Ecto neural progenitor cell (in vitro differentiated cells): ENCODE measurements at places on chromosomes 12 and 14.

DNA sequence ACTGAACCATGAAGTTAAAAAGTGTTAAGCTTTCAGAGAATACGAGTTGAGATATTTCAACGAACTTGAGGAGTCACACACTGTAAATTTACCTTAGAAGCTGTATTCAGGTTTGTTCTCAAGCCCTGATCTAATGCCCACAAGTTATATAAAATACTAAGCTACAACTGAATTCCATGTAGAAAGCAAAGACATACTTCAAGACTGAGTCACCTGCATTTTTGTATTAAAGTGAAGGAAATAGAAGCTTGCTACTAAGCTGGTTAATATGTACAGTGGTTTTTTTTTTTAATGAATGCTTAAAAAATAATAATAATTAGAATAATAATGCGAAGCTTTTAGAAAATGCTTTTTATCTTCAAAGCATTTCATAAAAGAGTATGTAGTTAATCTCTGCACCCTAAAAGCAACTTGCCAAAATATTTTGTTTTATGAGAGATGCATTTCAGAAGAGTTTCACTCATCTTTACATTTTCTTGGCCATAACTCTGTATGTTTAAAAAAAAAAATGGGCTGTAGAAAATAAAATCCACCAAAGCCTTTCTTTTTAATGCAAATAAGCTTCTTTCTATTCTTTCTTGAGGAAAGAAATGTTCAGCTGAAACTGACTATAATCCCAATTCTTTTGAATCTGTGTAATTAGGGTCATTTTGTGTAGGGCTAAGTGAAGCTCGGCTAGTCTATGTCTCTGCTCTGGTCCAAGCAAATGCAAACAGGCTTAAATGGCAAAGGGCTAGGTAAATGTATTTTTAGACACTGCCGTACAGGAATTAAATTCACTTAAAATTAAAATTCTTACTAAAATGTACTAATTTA is 1047.5 kb upstream of the FLRT2 start:
- DNase-seq = no peak

DNA sequence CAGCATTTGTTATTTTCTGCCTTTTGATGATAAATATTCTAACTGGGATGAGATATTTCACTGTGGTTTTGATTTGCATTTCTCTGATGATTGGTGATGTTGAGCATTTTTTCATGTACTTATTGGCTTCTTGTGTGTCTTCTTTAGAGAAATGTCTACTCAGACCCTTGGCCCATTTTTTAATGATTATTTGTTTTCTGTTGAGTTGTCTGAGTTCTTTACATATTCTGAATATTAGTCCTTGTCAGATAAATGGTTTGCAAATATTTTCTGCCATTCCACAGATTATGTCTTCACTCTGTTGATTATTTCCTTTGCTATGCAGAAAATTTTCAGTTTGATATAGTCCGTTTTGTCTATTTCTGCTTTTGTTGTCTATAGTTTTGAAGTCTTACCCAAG is 317.0 kb downstream of the CEP128 start:
- DNase-seq = no peak

DNA sequence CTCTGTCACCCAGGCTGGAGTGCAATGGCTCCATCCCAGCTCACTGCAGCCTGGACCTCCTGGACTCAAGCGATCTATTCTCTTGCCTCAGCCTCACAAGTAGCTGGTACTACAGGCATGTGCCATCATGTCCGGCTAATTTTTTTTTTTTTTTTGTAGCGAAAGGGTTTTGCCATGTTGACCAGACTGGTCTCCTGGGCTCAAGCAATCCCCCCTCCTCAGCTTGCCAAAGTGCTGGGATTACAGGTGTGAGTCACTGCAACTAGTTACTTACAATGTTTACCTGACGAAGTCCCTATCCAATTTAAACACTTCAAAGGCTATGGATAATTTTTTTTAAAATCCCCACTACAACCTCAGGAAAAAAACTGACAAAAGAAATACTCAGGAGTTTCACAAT is 1.8 kb downstream of the KRR1 start:
- DNase-seq = no peak

GRCh38 chr14:63193236-63193635 is 11.0 kb upstream of the RHOJ start:
- no peak for DNase-seq

DNA sequence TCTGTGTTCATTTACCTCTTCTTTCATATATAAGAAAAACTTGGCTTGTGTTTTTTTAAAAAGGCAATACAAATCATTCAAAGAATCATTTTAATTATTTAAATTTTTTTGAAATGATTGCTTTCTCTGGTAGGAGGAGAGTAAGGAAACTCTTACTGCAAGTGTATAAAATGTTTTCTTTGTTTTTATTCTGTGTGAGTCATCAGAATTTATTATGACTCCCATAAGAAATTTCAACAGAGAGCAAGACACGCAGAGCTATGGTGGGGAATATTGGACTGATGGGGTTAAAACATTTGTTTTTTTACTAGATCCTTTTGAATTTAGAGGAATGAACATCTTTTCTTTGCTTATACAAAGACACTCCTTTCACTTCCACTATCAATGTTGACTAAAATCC is 119.1 kb upstream of the ATXN7L3B start:
- no peak for DNase-seq

- DNase-seq = no peak
These were observed 8.8 kb downstream of the GPR33 start for GRCh38 chr14:31479027-31479426.

DNA sequence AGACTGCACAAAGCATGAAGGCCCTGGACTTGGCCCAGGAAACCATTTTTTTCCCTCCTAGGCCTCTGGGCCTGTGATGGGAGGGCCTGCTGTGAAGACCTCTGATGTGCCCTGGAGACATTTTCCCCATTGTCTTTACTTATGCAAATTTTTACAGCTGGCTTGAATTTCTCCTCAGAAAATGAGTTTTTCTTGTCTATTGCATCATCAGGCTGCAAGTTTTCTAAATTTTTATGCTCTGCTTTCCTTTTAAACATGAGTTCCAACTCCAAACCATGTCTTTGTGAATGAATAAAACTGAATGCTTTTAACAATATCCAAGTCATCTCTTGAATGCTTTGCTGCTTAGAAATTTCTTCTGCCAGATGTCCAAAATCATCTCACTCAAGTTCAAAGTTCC is 43.7 kb upstream of the TRHDE start:
- no peak for DNase-seq

DNA sequence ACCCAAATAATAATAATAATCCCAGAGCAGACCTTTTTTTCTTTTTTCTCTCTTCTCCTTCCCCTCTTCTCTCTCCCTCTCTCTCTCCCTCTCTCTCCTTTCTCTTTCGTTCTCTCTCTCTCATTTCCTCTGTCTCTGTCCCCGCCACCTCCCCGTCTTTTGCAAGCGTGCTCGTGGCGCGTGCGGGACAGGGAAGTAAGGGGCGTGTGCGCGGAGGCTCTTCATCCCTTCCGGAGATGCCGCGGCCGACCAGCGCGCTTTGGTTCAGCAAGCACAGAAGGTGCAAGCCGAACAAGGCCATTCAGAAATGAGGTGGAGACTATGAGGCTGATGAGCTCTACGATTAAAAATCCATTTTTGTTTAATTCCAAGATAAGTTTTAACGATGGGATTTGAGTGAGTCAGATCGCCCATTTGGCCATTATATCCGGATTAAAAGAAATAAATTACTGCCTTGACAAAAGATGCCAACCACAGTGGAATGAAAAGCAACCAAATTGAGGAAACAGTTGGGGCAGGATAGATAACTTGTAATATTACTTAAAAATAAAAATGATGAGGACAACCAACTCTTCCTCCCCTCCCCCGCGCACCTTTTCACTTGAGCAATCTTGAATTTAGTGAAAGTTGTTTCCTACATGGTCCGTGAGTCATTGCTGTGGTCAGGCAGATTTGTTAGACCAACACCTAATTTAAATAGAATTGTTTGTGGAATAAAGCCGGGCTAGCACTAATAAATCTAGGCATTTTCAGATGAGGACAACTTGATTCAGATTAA is 1.2 kb upstream of the AMIGO2 start:
- peak; percentile 66 for DNase-seq

GRCh38 chr12:110458756-110459155 is 8.6 kb upstream of the ARPC3 start:
- no peak for DNase-seq

GRCh38 chr12:76006028-76006925 is 25.3 kb downstream of the PHLDA1 start:
- no peak for DNase-seq

DNA sequence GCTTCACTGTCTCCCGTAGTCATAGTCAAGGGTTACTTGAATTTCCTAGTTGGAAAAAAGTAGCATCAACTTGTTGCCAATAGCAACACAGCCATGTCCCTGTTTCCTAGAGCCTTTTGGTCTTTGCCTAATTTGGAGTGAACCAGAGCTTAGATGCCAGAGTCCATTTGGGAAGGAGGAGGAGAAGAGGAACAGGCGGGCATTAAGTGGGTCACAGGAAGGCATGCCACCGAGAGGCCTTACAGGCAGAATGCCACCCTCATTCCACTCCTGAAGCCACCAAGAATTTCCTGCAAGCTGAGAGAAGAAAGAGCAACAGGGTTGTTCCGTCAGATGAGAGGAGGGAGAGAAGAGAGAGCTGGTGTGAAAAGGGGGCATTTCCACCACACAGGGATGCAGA is 339.5 kb downstream of the DPF3 start:
- no peak for DNase-seq

DNA sequence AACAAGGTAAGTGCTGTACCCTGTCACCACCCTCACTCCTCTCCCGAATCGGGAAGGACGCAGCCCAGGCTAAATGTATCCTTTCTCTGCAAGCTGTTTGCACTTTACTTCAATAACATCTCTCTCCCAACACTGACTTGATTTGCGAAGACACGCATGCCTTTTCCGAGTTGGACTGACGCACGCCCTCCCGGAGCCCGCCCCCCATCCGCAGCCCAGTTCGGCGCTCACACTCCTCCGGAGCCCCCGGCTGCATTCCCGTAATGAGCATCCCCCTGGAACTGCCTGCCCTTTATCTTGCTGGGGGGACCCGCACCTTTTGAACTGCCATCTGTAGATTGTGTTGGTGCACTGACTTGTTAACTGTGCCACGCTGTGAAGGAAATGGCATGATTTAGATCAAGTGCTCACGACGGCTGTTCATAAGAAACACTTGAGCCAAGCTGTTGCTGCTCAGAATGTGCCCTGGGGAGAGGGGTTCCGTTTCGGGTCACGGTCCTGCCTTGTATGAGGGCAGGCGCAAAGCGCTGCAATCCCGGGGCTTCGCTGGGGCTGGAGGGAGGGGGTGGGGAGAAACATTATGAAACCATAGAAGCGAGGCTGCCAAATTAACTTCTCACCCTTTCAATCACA is 176.6 kb upstream of the CDKN3 start:
- peak; percentile 58 for DNase-seq

- DNase-seq = no peak
These were observed 8.8 kb upstream of the AMHR2 start for GRCh38 chr12:53414756-53415417.

- DNase-seq = no peak
These were observed 48.2 kb downstream of the IQSEC3 start for GRCh38 chr12:114626-115211.

- DNase-seq = no peak
These were observed 995 bp downstream of the TNFRSF1A start for GRCh38 chr12:6340745-6341416.

GRCh38 chr14:91255026-91255695 is 10.7 kb upstream of the GPR68 start:
- no peak for DNase-seq

GRCh38 chr12:70543444-70543843 is 93.8 kb downstream of the PTPRB start:
- DNase-seq = no peak

- DNase-seq = no peak
These were observed 21.8 kb downstream of the DHX37 start for GRCh38 chr12:124967016-124967739.

GRCh38 chr12:11756022-11756421 is 106.5 kb downstream of the ETV6 start:
- DNase-seq = peak; percentile 18

DNA sequence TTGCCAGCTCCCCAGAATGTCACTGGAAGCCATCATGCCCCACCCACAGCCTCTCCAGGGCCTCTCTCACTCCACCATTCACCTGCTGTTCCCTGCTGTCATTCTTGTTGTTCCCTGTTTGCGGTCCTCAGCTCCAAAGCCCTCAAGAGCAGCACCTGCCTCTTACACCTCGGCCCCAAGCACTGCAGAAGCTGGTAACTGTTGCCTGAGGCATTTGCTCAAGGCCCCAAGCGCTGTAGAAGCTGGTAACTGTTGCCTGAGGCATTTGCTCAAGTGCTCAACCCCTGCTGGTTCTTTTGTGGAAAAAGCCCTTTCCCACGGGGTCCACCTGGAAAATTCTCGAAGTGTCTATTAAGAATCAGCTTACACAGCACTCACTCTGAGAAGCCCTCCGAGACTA is 78.0 kb downstream of the ARL6IP4 start:
- no peak for DNase-seq

DNA sequence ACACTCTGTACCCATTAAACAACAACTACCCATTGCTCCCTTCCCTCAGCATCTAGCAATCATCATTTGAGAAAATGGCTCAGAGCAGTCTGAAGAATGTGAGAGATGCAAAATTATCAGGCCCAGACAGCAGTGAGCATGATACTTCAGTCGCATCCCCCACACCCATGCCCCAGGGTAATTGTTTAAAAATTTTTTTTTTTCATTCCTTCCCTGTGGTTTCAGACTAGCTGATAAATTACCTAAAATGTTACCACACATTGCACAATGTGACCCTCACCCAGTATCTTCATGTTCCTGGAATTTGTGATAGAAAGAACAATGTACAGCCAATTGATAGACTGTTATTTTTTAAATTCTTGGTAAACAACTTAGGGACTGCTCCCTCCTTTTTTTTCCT is 11.3 kb upstream of the USP15 start:
- no peak for DNase-seq

- DNase-seq = no peak
These were observed 280.4 kb upstream of the GRIP1 start for GRCh38 chr12:66959276-66959675.

GRCh38 chr12:110619534-110619953 is 5.6 kb downstream of the TCTN1 start:
- DNase-seq = no peak

GRCh38 chr14:34064349-34064748 is 113.5 kb upstream of the EGLN3 start:
- no peak for DNase-seq

DNA sequence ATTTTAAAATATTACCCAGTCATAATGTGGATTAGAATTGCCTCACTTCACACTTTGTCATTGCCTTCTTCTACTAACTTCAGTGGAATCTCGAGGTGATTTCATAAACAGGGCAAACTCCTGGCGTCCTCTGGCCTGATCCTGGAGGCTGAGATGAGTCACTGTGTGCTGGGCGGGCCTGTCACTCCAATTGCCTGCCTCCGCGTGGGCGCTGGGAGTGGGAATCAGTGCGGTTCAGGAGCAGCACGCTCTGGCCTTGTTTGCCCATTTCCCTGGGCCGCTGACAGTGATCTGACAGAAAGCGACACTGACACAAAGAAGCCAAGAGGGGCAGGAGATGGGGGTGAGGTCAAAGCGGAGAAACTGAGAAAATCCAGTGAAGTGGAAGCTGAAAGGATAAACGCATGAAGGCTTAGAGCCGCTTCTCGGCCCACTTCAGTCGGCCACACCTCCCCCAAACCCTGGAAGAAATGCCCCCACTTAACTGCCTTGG is 29.7 kb downstream of the LGR5 start:
- DNase-seq = peak; percentile 83

- peak; percentile 71 for DNase-seq
These were observed 154.3 kb downstream of the TSPAN9 start for GRCh38 chr12:3231399-3231876.

- no peak for DNase-seq
These were observed 32.8 kb upstream of the TOMM20L start for GRCh38 chr14:58362798-58363412.

GRCh38 chr14:25010471-25010870 is 39.5 kb downstream of the STXBP6 start:
- DNase-seq = no peak

- no peak for DNase-seq
These were observed 64.5 kb downstream of the NIN start for GRCh38 chr14:50766338-50766886.
